Hepatocyte (in vitro differentiated cells): ENCODE measurements at places on chromosomes 6 and 20. TPM values are rescaled to one million over a fixed set of nuclear protein-coding genes. Genes with fewer than 3 reads are reported as not detected.

Gene TRIM10
- 0.12 and 0.27 TPM in 2 replicates for total RNA-seq

Gene MYB
- total RNA-seq: 0.17 and 0.48 TPM in 2 replicates

Gene WFDC12
- not detected in 2 replicates for total RNA-seq

Gene ADGRG6
- 59.5 and 92.0 TPM in 2 replicates for total RNA-seq

Gene OR2J2
- not detected in 2 replicates for total RNA-seq

Gene DSN1
- total RNA-seq: 10.3 and 12.7 TPM in 2 replicates
